Effector memory CD8-positive, alpha-beta T cell (primary cell): ENCODE measurements at places on chromosomes 16 and 17.

- H3K27ac ChIP-seq, result peak overlapping the region; percentile 65
- no peak for DNase-seq
- H3K36me3 ChIP-seq, result peaks cover 27% of the 10 kb centered on the region
- H3K4me1 ChIP-seq, result peaks cover 60% of the 10 kb centered on the region
- H3K27me3 ChIP-seq, result no peaks in the 10 kb centered on the region
- H3K4me3 ChIP-seq, result no peak overlapping the region
Observed at GRCh38 chr17:77328823-77329740, 188.3 kb downstream of the SEC14L1 start.

GRCh38 chr17:60392845-60393702 is 1.1 kb upstream of the USP32 start:
- H3K27me3 ChIP-seq, result no peaks in the 10 kb centered on the region
- peak overlapping the region; percentile 94 for H3K4me3 ChIP-seq
- no peak for DNase-seq
- peaks cover 16% of the 10 kb centered on the region for H3K36me3 ChIP-seq

GRCh38 chr16:1466968-1467521 is 7.8 kb downstream of the CLCN7 start:
- H3K4me1 ChIP-seq, result peaks cover 26% of the 10 kb centered on the region
- no peak overlapping the region for H3K27ac ChIP-seq
- DNase-seq, result no peak
- H3K4me3 ChIP-seq, result no peak overlapping the region
- H3K27me3 ChIP-seq, result no peaks in the 10 kb centered on the region

- H3K36me3 ChIP-seq, result no peaks in the 10 kb centered on the region
- H3K4me1 ChIP-seq, result peaks cover 9% of the 10 kb centered on the region
- peaks cover 72% of the 10 kb centered on the region for H3K27me3 ChIP-seq
- DNase-seq, result no peak
- no peak overlapping the region for H3K4me3 ChIP-seq
Observed at GRCh38 chr17:44912763-44913544, 2.3 kb downstream of the GFAP start.

- no peaks in the 10 kb centered on the region for H3K36me3 ChIP-seq
- no peaks in the 10 kb centered on the region for H3K27me3 ChIP-seq
- H3K27ac ChIP-seq, result no peak overlapping the region
- DNase-seq, result no peak
Observed at GRCh38 chr16:13519871-13520270, 400.1 kb upstream of the ERCC4 start.
